Stimulated activated naive CD8-positive, alpha-beta T cell treated with anti-CD3 and anti-CD28 coated beads, Interleukin-15, Interleukin-2, amounts not matched to agents 100 U/mL and 50 U/mL, for 24 hours (primary cell): ENCODE measurements at places on chromosomes 6 and 20.

GRCh38 chr6:154499855-154500589, 10.5 kb downstream of the CNKSR3 start:
- DNase-seq: no peak

GRCh38 chr6:155771822-155772221, 316.2 kb upstream of the NOX3 start:
- no peak for DNase-seq

GRCh38 chr6:7674291-7674690, 51.6 kb upstream of the BMP6 start:
- no peak for DNase-seq

DNA sequence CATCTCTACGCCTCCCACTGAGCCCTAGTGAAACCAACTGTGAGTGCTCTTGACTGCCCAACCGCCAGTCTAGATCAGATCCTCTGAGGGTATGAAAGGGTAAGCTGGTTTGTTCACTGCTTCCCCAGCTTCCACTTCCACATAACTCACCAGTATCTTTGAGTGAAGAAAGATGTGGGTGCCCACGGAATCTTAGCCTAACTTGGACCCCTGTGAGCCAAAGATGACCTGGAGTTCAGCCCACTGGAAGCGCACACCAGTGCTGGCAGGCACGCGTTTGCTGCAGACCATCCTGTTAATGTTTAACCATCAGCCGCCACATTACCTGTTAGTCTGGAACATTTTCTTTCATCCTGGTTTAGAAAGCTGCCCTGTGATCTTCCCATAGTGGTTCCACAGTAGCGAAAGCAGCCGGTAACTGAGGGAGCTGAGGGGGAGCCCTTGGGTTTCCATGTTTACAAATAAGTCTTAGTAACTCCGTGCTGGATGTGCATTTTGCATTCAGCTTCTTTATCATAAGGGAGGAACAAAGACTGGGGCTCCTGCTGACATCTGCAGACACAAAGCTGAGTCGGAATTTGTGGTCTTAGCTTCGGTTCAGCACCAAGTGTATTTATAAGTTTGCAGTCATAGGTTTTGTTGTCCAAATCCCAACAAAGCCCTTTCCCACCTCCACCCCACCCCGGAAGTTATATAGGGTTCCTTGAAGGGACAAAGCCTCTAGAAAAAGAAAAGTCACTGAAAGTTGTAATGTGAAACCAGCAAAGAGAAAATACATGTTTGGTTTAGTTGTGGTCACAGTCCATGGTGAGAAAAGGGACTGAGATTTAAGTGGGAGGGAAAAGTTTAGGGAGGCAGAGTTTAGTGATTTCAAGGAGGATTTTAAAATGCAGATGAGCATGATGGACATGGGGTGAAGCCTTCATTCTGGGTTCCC, 71.0 kb downstream of the SSR1 start:
- no peak for DNase-seq

DNA sequence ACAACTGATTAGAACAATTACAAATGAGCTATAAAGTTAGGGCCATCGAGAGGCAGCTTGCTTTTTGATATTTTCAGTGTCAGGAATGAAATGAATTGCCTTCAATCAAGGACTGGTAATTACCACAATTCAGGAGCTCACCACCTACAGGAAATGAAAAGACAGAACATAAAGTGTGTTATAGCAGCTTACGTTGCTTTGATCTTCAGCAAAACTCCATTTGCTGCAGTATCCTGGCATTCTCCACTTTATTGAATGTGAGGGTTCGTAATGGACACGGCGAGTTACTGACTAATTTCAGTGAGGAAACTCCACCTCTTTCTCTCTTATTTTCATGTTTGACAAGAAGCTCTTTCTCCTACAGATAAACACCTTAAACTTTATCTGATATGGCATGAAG, 440.0 kb upstream of the HSF2 start:
- DNase-seq: no peak

GRCh38 chr6:37050854-37051137, 45.3 kb downstream of the FGD2 start:
- DNase-seq: no peak

- DNase-seq: no peak
Measured at GRCh38 chr6:140319209-140319608, 944.8 kb upstream of the CITED2 start.

GRCh38 chr20:46438156-46438750, 31.8 kb upstream of the ELMO2 start:
- DNase-seq: no peak

- no peak for DNase-seq
Measured at GRCh38 chr6:147384029-147384428, 124.5 kb upstream of the SAMD5 start.

GRCh38 chr6:169915769-169916550, 164.5 kb downstream of the ERMARD start:
- DNase-seq: no peak

- DNase-seq: no peak
Measured at GRCh38 chr6:30712441-30712945, 4.6 kb downstream of the MDC1 start.

- DNase-seq: no peak
Measured at GRCh38 chr6:16352258-16352635, 113.9 kb downstream of the GMPR start.

- peak; percentile 39 for DNase-seq
Measured at GRCh38 chr20:43448748-43449535, 8.8 kb upstream of the SRSF6 start.

DNA sequence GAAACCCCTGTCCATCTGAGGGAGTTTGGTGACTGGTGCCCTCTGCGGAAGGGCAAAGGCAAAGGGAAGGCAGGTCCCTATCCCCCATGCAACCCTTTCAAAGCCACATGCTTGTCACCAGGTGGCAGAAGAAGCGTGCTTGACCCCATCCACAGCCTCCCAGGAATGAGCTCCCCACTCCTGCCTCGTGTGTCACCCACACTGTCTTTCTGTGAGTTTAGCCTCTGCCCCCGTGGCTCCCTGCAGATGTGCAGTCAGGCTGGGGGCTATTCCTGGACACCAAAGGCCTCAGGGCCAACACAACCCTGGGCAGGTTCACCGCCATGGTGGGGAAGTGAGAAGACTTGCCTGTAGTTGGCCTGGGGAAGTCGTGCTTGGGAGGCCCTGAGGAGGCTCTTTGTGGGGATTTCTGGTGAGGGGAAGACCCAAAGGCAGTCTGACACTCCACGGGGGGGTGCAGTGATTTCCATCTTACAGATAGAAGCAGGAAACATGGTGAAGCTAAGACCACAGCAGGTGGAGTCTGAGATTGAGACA, 16.6 kb upstream of the PCMTD2 start:
- no peak for DNase-seq

DNA sequence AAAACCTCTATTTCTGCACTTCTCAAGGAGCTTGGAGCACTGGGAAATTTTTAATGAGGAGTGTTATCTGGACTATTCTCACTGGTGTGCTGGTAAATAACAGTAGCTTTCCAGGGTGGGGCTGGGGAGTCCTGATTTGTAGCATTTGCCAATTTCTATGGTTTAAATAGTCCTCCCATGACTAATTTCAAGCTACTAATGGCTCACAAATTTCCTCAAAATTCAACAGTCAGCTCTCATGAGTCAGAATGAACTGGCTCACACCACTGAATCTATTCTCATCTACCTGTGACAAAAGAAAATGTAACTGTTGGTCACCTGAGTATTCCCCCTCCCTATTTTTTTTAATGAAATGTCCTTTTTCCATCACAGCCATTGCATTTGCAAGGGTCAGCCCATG, 449.6 kb downstream of the KIF16B start:
- DNase-seq: no peak

DNA sequence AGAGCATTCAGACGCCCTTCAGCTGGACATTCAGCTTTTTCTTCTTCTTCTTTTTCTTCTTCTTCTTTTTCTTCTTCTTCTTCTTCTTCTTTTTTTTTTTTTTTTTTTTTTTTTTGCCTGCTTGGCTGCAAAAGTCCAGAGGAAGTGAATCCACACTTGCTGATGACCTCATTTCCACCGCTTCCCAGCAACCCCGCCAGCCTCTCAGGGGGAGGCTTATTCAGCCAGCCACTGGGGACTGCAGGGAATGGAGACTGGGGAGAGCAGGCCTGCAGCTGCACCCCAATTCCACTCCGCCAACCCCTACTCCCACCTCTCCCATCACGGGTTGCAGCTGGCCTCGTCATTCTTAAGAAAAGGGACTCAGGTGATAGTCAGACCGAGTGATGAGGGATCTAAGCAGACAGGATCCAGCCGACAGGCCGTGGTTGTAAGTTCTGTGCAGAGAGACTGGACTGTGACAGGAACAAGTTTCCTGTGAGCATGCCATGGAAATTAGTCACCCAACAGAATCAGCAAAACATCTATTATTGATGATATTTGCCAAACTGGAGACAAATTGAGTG, 59.0 kb upstream of the QKI start:
- DNase-seq: no peak

DNA sequence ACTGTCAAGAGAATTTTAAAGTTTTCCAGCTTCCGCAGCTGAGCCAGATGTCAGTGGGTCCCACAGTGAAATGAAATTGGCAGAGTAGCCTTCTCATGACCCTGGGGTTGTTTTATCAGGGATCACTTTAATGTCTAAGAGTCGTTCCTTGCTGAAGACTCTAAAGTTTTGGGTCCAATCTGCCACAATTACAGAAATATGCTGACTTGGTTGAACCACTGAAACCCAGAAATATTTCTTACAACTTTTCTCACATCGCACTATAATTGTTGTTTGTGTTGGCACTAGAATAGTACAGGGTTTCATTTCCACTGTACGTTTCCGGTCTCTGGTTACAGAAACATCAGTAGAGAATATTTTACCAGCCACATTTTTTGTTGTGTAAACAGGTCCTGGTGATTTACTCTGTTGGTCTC, 109.0 kb downstream of the HMGCLL1 start:
- no peak for DNase-seq

GRCh38 chr6:28371706-28372451, 22.1 kb downstream of the ZKSCAN3 start:
- DNase-seq: no peak

DNA sequence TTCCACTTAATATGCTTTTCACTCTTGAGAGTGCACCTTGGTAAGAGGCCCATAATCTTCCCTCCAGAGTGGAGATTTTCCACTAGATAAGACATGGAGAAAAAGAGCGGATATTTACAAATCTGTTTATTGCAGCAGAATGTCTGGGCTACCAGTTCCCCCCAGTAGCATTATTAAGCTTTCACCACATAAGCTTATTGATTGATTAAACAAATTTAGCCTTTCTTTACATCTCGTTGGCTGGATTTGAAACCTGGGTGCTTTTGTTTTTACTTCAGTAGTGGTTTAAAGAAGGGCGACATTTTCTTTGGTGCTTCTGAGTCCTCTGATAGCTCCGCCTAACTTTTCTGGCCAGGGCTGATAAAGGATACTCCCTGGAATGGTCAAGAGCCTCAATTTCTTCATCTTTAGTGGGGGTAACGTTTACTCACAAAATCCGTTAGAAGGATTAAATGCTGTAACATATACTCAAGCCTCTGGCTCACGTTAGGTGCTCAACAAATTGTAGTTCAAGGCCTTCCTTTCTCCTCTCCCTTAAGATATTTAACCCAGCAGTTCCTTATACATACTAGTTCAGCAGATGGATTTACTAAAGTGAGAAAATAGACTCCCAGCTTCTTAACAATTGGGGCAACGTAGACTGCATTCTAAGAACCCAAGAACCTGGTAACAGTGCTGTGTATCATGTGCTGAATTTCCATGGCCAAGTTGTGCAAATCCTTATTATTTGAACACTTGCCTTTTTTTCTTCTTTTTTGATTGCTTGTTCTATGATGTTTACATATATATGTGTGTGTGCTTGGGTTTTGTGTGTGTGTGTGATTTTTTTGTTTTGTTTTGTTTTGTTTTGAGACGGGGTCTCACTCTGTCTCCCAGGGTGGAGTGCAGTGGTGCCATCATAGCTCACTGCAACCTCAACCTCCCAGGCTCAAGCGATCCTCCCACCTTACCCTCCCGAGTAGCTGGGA, 91.4 kb downstream of the RREB1 start:
- no peak for DNase-seq

DNA sequence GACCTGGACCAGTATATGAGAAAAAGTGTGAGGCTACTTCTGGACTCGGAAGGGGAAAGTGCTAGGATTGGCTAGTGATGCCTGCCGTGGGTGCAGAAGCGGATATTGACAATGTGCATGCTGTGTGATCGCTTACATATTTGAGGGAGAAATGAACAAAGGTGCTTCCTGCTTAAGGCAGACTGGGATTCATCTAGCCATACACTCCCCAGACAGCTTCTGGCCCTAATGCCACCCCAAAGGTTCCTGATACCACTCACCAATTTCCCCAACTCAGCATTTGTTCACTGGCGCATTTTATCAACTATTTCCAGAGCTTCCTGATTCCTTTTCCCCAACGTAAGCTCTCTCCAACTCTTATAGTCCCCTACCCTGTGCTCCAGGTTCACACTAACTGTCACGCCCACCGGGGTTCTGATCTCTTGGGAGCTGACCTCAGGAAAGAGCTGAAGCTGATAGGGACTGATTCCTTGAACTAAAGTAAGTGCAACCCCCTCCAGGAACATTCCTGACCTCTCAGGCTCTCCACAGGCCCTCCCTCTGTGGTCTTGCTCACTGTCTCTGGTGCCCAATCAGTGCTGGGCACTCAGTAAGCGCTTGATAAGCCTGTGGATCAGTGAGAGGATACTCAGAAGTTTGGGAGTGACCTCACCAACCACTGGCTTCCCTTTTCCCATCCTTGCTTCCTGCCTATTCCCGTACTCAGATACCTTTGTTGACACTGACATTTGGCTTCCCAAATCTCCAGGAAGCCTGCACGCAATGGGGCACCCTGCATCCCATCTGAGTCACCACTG, 73.3 kb downstream of the MRPL14 start:
- DNase-seq: no peak

GRCh38 chr6:166938150-166938549, 18.2 kb downstream of the RNASET2 start:
- no peak for DNase-seq

DNA sequence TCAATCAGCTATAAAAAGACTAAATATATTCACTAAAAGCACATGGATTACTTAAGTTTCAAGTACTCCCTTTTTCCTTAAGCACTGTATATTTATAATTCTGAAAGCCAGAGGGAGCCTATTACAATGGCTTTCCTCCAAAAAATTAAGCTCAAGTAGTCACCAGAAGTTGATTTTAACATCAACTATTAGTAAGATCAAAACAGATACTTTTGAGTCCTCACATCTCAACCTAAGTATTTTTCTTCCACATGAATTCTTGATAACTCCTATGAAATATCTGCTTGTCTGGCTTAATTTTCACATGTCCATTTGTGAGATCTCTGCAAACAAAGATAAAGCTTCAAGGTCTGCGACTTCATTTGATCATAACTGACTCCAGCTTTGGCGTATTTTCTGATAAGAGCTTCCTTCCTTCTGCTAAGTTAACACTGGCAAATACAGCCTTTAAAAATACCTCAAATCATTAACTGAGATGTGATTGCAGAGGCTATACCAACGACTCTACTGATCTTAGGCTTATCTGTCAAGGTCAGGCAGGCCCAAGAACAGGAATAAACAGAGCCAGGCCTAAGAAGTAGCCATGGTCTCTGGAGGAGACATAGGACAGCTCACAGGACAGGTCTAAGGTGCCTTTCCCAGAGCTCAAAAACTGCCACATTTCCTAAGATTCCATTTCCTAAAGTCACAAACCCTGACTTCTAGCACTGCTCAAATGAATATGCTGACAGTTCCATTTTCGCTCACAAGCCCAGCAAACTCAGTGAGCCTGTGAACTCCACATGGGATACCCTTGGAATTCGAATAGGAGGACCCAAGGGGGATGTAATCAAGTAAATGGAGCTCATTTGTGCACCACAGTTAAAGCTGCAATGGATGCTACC, 10.0 kb downstream of the SNX5 start:
- DNase-seq: no peak

GRCh38 chr6:89416796-89417195, 4.7 kb upstream of the RRAGD start:
- DNase-seq: no peak

- no peak for DNase-seq
Measured at GRCh38 chr6:85747093-85747492, 104.4 kb upstream of the SYNCRIP start.
